ENCODE measurements at places on chromosomes 16 and 17.

- peak; percentile 8 for DNase-seq
Measured at GRCh38 chr17:33142705-33143299, 150.3 kb downstream of the ASIC2 start.

GRCh38 chr17:43356999-43357398, 41.8 kb upstream of the ARL4D start:
- peak; percentile 99 for DNase-seq

DNA sequence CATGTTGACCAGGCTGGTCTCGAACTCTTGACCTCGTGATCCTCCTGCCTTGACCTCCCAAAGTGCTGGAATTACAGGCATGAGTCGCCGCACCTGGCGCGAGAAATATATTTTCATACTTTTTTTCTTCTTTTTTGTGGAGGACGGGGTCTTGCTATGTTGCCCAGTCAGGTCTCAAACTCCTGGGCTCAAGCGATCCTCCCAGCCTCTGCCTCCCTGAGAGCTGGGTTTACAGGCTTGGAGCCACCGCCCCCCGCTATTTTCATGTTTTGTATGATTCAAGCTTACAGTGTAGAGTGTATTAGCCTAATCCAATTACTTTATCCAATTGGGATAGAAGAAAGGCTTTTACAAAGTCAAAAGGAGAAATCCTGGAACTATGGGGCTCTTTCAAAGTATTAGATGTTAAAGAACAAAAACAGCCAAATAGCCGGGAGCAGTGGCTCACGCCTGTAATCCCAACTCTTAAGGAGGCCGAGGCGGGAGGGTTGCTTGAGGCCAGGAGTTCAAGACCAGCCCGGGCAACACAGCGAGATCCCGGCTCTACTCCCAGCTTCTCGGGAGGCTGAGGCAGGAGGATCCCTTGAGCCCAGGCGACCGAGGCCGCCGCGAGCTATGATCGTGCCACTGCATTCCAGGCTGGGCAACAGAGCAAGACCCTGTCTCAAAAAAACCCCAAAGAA, 1.4 kb upstream of the MAP1LC3B start:
- no peak for DNase-seq

- DNase-seq = no peak
Measured at GRCh38 chr16:986925-987582, 5.5 kb downstream of the SOX8 start.

DNA sequence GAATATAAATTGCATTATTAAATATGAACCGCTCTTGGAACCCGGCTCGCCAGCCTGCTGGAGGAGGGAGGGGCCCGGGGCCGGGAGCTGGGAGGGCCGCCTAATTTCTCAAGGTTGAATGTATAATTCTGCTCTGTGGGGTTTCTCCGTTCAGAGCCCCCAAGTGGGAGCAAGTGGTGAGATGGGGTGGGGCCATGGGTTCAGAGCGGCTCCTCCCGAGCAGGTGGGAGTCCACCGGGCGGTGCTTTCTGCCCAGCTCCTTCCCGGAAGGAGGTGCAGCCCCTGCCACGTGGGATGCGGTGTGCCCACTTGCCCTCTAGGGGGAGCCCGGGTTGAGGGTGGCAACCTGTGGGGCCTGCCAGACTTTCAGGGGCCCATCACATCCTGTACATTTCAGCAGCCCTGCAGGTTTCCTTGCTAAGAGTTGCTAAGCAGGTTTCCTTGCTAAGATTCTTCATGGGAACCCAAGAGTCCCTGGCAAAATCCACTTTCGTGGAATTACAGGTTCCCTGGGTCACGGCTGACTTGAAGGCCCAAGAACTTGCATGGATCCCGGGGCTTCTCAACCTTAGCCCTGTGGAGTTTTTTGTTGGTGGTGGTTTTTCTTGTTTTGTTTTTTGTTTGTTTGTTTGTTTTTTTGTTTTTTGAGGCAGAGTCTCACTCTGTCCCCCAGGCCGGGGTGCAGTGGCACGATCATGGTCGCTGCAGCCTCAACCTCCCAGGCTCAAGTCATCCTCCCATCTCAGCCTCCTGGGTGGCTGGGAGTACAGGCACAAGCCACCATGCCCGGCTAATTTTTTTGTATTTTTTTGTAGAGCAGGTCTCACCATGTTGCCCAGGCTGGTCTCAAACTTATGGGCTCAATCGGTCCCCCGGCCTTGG, 196.7 kb upstream of the GSE1 start:
- peak; percentile 42 for DNase-seq

DNA sequence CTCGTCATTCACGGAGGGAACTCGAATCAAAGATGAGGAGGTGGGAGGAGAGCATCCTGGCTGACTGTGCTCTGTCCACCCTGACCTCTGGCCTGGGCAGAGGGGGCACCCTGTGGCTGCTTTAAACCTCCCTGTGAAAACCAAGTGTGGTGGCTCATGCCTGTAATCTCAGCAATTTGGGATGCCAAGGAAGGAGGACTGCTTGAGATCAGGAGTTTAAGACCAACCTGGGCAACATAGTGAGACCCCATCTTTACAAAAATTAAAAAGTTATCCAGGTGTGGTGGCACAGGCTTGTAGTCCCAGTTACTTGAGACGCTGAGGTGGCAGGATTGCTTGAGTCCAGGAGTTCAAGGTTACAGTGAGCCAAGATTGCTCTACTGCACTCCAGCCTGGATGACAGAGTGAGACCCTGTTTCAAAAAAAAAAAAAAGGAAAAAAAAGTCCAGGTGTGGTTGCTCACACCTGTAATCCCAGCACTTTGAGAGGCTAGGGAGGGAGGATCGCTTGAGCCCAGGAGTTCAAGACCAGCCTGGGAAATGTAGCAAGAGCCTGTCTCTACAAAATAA, 5.8 kb upstream of the CDK3 start:
- DNase-seq = no peak

DNA sequence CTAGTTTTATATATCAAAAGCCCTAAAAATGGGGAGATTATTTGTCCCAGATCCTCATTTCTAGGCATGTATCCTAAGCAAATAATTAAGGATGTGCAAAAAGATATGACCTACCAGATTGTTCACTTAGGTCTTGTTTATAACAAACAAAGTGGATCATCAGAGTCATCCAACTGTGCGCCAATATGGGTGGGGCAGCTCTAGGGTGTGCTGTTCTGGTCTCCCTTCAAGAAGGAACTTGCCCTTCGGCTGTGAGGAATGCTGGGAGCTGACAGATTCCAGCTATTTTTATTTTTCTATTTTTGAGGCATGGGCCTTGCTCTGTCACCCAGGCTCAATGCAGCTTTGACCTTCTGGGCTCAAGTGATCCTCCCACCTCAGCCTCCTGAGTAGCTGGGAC, 13.8 kb downstream of the CHP2 start:
- no peak for DNase-seq

GRCh38 chr17:44006272-44006597, 1.8 kb downstream of the NAGS start:
- DNase-seq = no peak

DNA sequence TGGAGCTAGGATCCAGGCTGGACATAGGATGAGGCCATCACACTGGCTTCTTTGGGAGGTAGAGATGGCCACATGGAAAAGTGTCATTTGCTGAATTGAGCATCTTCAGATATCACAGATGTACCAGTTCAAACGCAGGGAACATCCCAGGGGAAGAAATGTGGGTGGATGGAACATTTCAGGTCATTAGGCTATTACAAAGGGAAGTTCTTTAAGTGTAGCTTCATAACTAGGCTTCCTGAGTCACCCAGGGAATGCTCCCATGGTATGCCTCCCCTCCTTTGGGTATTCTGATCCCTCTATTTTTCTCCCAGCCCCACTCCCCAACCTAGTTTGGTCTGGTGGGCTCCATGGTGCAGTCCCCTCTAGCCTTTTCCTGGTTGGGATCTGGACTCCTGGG, 69.8 kb upstream of the IRX3 start:
- no peak for DNase-seq

- DNase-seq = no peak
Measured at GRCh38 chr17:81394377-81394920, 808 bp upstream of the BAHCC1 start.

- DNase-seq = no peak
Measured at GRCh38 chr17:34261568-34262337, 6.7 kb downstream of the CCL2 start.

DNA sequence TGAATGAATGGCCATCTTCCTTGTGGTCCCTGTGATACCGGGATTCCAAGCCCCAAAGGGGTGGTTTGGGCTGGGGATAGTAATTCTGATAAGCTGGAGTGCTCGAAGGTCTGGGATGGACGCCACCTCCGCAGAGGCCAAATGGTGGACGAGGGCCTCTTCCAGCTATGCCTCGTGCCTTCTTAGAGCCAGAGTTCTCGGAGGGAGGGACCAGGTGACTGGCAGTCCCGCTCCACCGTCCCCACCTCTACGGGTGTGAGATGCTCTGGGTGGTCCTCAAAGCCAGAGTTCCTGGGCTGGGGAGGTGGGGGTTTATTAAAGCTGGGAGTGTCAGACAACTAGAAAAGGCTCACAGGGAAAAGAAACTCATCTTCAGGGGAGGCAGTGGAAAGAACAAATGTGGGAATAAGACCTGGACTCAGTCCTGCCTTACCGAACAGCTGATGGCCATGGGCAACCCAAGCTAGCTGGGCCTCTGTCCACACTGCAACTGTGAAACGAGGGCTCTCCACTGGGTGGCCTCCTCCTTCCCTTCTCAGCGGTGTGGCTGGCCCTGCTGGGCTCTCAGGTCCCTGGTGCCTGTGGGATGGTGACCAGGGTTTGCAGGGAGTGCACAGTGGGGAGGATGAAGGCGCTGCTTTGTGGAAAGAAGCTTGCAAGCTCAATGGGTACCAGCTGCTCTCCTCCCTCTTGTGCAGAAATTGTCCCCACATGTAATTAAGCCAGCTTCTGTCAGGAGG, 75.2 kb downstream of the N4BP1 start:
- DNase-seq = no peak

DNA sequence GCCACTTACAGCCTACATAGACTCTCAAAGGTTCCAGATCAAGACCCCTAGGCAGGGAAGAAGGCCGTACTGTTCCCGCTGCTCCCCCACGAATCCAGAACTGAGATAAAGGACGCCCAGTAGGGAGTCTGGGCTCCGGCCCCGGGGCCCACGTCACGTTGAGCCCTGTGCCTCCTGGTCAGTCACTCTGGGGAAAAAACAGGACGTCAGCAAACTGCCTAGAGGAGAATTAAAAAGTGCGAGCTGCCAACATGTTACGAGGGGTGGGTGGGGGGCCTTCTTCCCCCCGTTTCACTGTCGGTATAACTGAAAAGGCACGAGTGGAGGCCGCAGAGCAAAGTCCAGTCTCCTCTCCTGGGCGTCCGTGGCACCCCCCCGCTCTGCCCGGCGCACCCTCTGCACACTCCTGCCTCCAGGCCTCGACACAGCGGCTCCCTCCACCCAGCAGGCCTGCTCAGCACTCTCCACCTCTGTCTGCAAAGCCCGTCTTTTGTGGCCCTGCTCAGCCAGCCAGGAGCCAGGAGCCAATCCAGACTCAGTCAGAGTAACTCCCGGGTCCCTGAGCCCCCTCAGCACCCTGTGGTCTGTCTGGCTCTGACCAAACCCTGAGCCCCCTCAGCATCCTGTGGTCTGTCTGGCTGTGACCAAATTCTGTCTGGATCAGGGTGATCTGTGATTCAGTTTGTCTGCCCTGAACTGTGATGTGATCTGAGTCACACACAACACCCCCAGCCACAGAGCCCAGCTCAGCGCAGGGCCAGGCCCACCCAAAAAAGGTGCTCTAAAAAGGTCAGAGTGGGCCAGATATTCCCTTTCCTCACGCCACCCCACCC, 6.2 kb downstream of the ITGAE start:
- DNase-seq = peak; percentile 79

DNA sequence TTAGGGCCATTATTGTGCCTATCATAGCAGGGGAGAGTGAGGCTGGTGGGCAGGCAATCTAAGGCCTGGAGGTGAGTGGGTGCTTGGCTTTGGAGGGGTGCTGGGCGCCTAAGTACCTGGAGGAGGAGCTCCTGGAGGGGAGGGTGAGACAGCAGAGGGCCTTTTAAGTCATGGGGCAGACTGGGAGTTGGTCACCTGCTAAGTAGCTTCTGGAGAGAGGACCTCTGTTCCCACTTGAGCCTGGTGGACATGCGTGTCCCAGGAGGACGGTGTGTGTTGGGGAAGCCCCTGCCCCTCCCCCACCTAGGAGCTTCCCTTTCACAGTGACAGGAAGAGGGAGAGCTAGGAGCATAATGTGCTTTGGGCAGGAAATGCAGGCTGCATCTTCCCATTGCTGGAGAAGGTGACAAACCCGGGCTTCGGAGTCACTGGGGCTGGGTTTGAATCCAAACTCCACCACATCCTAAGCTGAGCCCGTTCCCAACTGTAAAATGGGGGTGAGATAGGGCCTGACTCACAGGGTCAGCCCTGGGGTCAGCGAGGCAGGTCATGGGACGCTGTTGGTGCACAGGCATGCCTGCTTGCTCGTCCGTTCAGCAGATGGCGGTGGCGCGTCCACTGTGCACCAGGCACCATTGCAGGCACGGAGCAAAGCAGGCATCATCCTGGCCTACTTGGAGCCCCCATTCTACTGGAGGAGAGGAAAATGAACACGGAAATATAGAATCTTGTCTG, 37.9 kb downstream of the CMIP start:
- peak; percentile 23 for DNase-seq

- no peak for DNase-seq
Measured at GRCh38 chr17:38443356-38444031, 15.2 kb downstream of the ARHGAP23 start.

DNA sequence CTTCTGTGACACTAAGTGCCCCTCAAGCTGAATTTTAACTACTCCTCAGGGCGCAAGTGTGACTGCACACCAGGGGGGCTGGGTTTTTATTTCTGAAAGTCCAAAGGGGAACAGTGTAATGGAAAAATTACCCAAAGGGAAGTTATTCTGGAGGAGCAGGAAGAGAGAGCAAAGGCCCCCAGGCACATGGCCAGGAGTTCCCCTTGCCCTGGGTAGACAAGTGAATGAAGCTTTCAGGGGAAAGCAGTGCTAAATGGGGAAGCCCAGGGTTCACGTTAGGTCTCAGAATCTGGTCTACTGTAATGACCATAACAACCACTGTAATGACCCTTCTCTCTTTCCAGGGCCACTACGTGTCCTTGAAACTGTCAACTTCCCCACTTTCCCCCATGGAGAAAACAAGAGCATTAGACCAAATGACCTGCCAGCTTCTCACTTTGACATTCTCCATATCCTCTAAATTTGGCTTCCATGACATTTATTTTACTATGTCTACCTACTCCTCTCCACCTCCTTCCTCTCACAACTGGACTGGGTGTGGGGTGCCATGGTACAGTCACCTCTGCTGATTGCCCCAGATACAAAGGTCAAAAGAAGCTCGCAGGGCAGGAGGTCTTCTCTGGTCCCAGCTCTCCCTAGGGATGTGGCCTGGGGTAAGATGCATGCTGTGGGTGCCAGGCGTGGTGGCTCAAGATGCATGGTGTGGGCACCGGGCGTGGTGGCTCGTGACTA, 34.1 kb upstream of the MMP2 start:
- DNase-seq = no peak

- DNase-seq = no peak
Measured at GRCh38 chr16:65809627-65810026, 556.9 kb upstream of the CDH5 start.
